ENCODE measurements at places on chromosomes 4 and X.

DNA sequence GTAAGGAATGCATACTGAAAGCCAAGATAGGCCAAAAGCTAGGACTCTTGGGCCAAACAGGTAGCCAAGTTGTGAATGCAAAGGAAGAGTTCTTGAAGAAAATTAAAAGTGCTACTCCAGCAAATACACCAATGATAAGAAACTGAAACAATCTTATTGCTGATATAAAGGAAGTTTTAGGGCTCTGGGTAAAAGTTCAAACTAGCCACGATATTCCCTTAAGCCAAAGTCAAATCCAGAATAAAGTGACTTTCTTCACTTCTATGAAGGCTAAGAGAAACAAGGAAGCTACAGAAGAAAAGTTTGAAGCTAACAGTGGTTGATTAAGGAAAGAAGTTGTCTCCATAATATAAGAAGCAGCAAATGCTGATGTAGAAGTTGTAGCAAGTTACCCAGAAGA is 397.6 kb downstream of the PACRGL start:
- no peak for DNase-seq

DNA sequence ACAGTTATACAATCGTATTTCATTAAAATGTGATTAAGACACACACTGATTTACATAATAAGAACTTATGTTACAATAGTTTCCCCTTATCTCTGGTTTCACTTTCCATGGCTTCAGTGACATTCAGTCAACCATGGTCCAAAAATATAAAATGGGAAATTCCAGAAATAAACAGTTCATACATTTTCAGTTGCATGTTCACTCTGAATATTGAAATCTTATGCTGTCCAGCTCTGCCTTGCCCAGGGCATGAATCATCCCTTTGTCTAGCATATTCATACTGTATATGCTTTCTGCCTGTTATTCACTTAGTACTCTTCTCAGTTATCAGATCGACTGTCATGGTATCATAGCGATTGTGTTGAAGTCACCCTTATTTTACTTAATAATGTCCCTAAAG is 173.8 kb upstream of the DCAF12L2 start:
- no peak for DNase-seq

- no peak for DNase-seq
Observed at GRCh38 chr4:10369517-10369916, 87.7 kb downstream of the ZNF518B start.

DNA sequence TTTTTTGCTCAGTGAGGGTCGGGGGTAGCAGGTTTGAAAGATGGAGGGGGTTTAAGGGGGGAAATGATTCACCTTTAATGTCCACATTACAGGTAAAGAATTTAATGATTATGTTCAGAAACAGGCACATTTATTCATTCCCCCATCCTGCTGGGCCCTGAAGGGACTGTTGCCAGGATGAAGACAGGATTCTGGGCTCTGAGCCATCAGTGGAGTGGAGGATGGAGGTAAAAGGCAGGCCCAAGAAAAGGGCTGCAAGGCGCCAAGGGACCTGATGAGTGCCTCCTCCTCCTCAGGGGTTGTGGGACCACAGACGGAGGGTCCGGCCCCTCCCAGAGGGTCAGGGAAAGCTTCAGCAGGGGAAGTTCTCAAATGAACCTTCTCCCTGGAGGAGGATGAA is 40.4 kb upstream of the PROM1 start:
- DNase-seq: no peak

DNA sequence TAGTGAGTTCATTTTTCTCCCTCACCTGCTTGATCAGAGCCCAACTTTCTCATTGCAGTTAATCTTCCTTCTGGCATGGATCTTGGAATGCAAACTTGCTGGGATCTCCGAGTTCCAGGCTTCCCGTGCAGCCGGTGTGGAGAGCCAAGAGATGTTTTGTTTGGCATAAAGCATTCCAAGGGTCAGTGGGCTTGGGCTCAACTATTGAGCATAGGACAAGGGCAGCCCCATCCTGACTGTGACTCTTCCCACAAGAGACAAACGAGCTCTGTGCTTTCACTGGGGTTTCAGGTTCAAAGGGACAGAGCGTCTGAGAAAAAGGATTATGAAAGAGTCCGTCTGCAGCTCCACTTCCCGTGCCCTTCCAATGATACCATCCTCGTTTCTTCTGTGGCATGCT is 10.5 kb downstream of the TLR7 start:
- no peak for DNase-seq

- no peak for DNase-seq
Observed at GRCh38 chr4:124486423-124486822, 226.1 kb downstream of the ANKRD50 start.

DNA sequence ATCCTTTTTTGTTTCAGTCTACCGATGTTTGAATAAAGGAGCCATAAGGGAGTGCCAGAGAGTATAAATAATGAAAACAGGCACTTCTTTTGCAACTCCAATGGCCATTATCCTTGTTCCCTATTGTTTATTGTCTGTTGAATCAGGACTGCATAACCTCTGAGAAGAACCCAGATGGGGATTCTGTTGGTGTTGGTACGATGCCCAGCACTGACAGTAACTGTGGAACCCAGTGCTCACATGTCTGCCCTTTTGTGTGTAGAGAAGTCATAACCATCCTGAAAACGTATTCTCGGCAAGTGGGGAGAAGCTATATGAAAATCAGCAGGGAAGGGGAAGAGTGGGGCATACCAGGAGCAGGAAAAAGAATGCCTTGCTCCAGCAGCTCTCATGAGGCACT is 195.1 kb upstream of the EDNRA start:
- DNase-seq: no peak

GRCh38 chr4:183345261-183345660 is 23.0 kb upstream of the CLDN24 start:
- no peak for DNase-seq
